ENCODE measurements at places on chromosomes 12 and 14.

- no peak for DNase-seq
Observed at GRCh38 chr14:72599579-72600470, 294.1 kb downstream of the DPF3 start.

GRCh38 chr14:99479906-99480869, at the start of gene SETD3:
TSS of gene SETD3 (minus strand) at chr14:99480859. CDS start at chr14:99465805, 15,054 bp downstream.
- DNase-seq = peak; percentile 66

GRCh38 chr12:124463341-124463921, 104.0 kb downstream of the NCOR2 start:
- no peak for DNase-seq

- no peak for DNase-seq
Observed at GRCh38 chr14:34099635-34100034, 148.8 kb upstream of the EGLN3 start.

DNA sequence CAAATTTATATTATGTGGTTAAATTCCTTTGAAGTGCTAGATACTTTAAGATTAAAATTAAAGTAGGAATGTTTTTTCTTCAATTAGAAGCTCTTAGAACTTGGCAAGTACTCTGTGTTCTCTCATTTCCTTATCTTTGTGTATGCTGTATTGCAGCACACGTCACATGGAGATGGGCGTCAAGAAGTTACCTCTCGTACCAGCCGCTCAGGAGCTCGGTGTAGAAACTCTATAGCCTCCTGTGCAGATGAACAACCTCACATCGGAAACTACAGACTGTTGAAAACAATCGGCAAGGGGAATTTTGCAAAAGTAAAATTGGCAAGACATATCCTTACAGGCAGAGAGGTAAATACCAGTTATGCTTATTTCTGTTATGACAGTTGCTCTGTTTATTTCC, 19.7 kb downstream of the MARK3 start:
- DNase-seq = no peak

GRCh38 chr14:105173901-105174894, 5.6 kb upstream of the JAG2 start:
- no peak for DNase-seq

DNA sequence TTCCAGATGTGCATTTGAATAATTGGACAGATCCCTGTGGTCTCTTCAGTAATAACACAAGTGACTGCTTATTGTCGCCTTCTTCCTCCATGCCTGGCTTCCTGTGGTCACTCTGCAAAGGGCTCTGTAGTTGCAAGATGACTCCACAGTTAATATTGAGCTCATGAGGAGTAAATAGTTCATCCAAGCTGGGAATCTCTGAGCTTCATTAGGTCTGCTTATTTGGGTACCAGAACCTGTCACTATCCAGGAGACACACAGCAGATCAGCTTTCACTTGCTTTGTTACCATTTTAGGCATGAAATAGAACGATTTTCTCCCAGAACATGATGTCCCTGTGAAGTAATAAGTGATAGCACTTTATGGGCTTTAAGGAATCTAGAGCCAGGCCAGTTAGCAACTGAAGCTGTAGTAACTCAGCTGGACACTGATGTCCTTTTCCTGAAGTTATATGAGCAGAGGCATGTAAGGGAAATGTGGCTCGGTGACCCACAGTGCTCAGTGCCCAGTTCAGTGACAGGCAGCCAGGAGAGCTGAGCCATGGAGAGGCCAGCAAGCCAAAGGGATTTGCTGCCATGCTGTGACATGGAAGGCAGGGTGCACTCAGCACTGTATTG, 50.1 kb downstream of the CRADD start:
- peak; percentile 65 for DNase-seq

- DNase-seq = no peak
Observed at GRCh38 chr14:51661504-51661903, 9.8 kb downstream of the FRMD6 start.

DNA sequence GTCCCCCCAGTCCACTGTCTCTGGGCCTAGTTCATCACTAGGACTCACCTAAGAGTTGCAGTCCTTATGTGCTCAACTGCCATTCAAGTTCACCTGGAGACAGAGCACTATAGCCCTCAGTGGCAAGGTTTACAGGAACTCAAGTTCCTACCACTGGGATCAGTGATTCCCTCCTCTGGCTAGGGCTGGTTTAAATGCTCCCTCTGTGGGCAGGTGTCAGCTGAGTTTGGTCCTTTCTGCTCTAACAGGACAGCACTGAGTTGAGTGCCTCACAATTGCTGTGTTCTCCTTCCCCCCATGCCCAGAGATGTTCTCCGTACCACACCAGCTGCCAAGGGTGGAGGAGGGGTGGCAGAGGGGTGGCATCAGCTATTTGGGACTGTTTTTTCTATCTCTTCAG, 20.8 kb upstream of the SAV1 start:
- no peak for DNase-seq

DNA sequence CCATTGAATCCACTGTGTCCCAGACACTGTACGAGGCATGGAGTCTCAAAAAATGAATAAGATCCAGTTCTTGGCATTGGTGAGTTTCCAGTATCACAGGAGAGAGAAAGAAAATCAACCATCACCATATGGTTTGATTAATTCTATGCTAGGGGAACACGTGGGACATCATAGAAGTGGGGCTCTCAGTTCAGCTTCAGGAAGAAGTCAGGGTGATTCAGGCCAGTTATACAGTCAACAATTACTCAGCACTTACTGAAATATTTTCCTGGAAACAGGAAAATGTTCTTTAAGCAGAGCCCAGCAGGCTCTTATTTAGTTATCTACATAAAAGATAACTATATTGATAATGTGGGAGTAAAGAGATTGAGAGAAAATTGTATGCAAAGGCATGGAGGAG, 407.2 kb downstream of the NOVA1 start:
- peak; percentile 49 for DNase-seq

DNA sequence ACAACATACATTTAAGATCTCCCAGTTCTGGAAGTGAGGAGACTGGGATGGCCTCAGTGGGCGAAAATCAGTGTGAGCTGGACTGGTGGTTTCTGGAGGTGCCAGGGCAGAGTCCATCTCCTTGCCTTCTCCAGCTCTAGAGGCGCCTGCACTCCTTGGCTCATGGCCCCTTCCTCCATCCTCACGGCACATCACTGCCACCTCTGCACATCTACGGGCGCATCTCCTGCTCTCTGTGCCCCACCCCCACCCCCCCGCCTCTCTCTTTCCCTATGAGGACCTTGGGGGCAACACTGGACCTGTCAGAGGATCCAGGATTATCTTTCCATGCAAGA, 62.8 kb upstream of the DIO3 start:
- no peak for DNase-seq

- no peak for DNase-seq
Observed at GRCh38 chr14:99481745-99482099, 513 bp downstream of the CCNK start.

DNA sequence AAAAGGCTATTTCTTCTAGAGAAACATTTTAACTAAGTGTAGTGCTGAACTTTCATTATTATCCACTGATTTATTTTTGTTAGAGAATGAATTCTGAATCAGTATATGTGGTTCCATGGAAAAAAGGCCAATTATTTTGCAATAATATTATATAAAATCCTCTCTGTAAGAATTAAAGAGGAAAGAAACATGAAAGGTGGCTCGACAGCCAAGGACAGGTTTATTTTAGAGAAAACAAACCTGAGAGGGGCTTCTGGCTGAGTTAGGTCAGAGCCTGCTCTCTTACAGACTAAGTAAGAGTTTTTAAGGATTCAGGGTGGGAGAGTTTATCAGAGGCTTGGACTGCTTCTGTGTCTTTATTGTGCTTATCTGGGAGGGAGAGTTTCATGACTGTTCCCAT, 46.7 kb upstream of the GUCY2C start:
- no peak for DNase-seq

GRCh38 chr14:60845523-60845922, 111.0 kb downstream of the MNAT1 start:
- DNase-seq = no peak

DNA sequence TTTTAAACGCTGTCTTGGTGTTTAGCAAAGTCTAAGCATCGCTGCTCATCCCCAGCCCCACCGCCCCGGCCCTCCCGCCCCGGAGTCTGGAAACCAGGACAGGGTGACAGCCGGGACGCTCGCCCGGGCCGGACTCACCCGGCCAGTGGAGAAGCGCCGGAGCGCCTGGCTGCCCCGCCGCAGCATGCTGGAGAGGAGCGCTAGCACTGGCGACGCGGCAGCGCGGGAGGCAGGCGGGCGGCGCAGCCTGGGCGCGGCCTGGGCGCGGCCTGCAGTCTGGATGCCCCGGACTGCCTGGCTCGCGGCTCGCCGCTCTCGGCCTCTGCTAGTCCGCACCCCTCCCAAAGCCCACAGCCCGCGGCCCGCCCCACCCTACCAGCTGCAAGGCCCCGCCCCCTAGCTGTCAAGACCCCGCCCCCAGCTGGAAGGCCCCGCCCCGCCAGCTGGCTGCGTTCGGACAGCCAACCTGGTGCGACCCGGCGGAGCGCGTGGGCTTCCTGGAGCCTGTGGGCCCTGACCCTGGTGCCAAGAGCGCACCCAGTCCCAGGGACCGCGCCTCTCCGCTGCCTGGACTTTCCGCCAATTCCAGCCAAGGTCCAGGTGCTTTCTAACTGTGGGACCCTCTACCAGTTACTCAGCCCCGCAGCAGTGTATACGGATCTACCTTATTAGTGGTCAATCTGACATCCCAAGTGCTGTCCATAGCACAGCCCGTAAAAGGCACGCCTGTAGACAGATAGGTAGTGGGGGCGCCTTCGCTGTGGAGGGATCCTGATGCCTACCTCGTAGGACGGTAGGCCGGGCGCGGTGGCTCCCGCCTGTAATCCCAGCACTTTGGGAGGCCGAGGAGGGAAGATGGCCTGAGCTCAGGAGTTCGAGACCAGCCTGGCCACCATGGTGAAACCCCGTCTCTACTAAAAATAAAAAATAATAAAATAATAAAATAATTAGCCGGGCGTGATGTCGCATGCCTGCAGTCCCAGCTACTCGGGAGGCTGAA, at the start of gene ALDH1L2:
ALDH1L2 (minus strand) TSS at position 208 of the 1,000 bp plus-strand sequence; CDS start at position 186, 22 bp downstream.
- DNase-seq = peak; percentile 72

- no peak for DNase-seq
Observed at GRCh38 chr14:90213099-90213748, 43.1 kb upstream of the PSMC1 start.

- no peak for DNase-seq
Observed at GRCh38 chr14:54769951-54770863, 132.4 kb downstream of the GCH1 start.

DNA sequence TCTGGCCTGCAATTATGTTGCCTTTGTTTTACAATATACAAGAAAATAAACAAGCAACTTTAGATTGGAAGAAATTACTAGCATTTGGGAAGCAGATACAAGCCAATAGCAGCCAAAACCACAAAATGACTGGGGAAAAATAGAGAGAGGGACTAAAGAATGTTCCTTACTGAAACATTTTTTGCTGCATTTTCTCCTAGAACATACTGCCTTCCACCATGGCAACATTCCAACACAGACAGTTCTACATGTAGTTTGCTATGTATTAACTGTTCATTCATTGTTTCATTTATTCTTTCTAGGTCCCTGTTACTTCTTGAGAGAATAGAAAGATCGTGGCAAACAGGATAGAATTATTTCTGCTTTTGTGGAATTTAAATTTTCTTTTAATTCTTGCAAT, 530.2 kb downstream of the RPS29 start:
- DNase-seq = no peak
